ENCODE measurements at places on chromosomes 16 and 17.

GRCh38 chr16:26710450-26710849 is 356.3 kb upstream of the C16orf82 start:
- DNase-seq = no peak

DNA sequence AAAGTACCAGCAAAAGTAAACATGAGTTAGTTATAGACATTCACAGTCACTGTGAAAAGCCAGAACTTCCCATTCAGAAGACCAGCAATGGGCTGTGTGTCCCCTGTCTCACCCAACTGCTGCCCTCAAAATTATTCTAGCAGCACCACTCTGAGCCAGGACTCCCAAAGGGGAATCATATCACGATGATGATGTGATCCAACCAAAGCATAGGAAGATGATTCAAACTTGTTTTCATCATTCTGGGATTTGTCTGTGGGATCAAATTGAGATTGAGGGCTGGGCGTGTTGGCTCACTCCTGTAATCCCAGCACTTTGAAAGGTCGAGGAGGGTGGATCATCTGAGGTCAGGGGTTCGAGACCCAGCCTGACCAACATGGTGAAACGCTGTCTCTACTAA is 6.4 kb upstream of the NAT9 start:
- DNase-seq = no peak

DNA sequence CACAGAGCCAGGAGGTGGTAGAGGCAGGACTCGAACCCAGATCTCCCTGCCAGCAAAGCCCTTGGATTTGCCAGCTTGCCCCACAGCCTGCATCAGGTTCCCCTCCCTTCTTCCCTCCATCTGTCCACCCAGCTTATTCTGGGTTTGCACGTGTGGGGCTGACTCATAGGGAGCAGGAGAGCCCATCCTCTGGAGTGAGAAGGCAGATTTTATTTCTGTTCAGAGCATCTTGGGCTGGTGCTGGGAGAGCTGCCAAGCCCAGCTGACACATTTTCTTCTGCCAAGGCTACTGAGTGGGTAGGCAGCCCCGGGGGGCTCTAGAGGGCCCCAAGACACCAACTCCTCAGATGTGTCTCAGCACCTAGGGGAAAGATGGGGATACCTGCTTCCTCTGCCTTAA is 106.3 kb upstream of the CRHR1 start:
- peak; percentile 53 for DNase-seq

- DNase-seq = no peak
Observed at GRCh38 chr17:35051183-35051578, 12.3 kb downstream of the RFFL start.

DNA sequence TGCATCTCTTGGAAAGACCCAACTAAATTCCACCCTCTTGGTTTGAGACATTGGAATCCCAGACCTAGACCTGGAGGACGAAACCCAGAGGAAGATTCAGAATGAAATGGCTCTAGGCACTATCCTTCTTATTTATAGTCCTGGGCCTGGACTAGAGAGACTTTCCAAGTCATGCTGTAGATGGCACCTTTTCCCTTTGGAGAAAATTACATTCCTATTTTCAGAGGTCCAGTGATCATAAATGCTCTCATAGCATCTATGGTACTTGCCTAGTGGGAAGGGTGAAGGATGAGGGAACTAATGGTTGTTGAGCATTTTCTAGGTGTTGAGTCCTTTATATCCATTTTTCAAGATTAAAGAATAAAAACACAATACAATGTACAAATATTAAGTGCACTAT is 37.1 kb downstream of the SPACA3 start:
- no peak for DNase-seq

DNA sequence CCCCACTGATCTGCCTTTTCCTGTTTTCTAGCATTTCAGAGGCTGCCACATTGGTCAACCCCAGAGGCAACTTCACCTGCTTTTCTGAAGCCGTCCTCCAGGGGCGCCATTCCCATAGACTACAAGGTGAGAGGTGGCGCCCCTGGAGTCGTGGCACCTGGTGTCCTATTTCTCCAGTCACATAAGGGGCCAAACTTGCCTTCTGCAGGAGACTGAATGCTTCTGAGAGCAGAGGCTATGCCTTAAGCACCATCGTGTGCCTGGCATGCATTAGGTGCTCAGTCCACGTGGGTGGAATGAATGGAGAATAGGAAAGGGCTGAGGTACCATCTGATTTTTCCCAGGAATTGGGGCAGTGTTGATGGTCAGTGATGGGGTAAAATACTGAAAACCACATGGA is 164.8 kb downstream of the HAPSTR1 start:
- DNase-seq = no peak

- DNase-seq = no peak
Observed at GRCh38 chr17:39536468-39536867, 71.3 kb downstream of the NEUROD2 start.

DNA sequence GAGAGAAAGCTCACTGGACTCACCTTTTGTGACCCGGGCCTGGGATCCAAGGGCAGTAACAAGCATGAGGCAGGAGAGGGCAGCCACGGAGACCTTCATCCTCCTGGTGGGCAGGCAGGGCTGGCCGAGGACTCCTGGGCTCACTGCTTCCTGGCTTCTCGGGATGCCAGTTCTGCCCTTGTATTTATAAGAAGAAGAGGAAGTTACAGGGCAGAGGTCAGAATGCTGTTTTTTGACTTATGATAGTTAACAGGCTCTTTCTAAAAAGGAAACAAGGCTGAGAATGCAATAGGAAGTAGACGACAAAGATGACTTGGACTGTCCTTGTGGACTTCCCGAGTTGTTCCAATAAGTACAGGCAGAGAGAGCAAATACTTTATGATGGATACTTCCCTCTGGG is at the start of gene CCL23:
Gene CCL23, minus strand, starts transcription at position 174 of the 400 bp plus-strand sequence. Its CDS starts 75 bp downstream, at position 99.
- DNase-seq = no peak

DNA sequence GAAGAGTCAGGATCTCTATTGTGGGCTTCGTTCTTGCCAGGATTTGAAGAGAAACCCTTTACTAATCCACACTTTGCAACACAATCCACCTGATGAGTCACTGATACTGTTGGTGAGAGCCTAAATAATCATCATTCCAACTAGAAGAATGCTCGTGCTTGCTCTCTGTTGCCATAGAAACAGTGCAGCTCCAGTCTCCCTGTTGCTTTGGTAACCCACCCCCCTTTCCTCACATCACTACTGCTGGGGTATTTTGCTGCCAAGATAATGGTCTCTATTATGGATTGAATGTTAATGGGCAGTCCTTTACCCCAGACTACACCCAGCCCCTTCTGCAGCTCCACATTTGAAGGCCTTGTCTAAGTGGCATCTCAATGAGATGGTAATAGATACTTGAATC is 190.4 kb downstream of the ABCC12 start:
- DNase-seq = no peak

DNA sequence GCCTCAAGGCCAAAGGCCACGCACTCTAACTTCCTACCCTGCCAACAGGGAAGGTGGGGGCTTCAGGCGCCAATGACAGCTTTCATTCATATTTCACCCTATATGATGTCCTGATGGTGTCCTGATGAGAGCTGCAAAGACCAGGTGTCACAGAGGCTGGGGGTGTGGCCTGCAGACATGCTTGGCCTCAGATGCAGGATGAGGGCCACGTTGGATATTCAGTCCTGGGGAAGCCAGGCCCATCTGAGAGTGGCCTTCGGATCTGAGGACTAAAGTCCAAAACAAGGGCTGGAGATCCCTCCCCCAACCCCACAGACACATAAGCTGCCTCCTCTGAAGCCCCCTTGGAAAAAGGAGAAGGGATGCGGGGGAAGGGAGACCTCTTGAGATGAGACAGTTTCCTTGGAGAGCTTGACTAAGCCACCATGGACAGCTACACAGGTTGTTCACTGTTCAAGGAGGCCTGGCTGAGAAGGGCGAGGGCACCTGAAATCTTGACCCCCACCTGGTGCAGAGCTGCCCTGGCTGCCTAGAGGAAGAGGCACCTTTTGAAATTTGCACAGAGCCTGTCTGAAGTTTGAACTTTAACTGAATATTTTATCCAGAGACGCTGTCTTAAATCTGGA is 24.3 kb upstream of the GSG1L start:
- no peak for DNase-seq

Data from posterior vena cava (tissue), 2 donors.